Cerebellum (tissue), 4 donors: ENCODE measurements at places on chromosomes 11 and 22.

DNA sequence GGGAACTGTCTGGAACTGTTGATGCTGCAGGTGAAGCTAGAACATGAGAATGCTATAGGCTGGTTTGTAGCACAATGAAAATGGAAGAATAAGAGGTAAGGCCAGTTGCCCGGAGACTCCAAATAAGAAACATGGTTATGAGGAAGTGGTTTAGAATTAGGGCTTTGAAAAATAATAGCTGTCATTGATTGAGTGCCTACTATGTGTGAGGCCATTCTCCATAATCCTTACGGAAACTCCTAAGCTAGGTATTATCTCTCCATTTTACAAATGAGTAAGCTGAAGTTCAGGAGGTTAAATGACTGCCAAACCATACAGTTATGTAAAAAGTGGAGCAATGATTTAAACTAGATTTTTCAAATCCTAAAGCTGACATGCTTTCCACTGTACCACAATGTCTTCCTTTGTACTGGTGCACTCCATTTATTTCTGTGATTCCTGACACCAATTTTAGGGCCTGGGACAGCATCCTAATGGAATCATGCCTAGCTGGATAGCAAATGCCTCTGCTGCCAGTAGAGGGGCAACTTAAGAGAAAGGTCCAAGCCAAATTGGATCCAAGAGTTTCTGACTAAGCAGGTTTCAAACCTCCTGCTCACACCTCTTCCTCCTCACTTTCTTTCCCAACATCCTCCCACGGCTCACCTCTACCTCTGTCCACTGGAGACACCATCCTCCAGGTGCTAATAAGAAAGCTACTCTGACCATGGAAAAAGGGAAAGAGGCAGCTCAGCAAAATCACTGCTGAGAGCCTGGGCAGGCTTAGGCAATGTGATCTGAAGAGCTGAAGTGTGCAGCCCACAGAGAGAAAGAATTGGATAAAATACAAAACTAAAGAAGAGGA lies 46.9 kb upstream of the PICALM start:
- DNase-seq: no peak

DNA sequence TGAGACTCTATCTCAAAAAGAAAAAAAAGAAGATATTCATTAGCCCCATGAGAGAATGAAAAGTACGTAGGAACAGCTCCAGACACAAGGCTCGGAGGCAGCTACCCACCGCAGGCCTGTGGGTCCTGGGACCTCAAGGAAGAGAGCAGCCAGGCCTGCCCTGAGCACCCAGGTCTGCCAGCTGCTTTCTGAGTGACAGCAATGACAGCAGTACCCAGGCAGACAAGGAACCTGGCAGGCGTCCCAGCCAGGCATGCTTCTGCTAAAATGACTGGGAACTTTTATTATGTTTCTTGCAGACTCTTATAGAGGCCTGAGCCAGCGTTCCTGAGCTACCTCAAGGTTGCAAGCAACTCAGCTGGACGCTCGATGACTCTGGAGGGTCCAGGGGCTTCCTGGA lies 31.6 kb downstream of the CPT1A start:
- DNase-seq: no peak

DNA sequence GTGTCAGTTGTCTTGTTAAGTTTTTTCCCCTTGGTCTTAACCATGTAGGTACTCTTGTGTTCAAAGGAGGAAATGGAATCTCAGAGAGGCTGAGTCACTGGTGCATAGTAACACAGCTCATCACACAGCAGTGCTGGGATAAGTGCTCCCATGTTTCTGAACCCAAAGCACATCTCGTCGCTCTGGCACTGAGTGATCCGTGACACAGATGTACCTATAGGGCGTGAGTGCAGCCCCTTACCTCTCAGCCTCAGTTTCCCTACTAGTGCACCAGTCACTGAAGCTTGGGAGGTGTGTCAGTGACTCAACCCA lies 234.0 kb downstream of the ST3GAL4 start:
- DNase-seq: no peak

GRCh38 chr11:11071486-11071885 lies 213.6 kb upstream of the ZBED5 start:
- peak; percentile 21 for DNase-seq

DNA sequence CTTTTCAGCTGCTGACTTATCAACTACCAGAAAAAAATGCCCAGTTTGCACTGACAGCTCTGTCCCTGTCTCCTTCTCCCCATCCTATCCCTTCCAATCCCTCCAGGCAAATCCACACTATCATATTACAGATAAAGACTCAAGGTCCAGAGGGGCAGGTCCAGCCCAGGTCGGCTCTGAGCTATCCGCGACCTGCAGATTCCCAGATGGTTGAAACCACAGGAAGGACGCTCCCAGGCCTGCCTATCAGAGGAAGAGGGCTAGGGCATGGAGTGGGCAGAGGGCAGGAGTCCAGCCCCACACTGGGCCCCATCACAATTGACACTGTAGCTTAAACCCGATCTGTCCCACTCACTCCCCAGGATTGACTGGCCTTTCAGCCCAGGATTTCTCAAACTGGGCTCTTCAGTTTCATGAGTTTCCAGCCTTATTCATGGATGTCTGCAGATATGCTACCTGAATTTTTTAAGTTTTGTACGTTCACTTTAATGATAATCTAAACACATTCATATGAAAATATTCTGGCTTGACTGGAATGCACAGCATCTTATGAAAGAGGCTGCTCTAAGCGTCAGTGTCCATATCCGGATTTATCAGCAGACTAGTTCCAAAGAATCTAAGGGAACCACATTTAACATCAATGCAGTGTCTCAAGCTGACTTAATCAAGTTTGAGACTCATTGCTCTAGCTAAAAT lies 16.4 kb upstream of the FCHSD2 start:
- no peak for DNase-seq

DNA sequence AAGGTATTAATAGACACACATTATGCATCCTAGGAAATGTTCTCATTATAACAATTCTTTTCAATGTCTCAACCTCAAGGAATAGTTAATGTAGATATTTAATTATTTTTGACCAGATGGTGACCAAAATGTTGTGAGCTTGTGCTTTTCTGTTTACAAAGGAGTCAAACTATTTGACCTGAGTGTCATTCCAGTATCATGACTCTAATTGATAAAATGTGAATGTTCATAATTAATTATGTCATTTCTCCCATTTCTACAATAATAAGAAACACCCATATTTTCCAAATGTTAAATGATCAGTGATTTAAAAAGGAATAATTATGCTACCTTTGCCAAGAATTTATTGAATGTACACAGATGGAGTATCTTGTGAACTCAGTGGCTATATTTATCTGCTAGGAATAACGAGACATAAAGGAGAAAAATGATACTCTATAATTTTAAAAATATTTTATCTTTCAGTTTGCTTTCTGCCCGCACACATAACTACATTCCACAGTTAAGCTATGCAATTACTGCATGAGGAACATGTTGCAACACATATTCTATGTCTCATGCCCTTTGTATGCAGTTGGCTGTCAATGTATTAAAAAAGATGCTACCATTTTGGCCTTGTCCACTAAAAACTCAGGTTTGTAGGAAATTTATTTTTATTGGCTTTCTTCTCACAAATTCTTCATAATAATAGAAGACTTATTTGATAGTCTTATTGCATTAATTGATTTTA lies 376.7 kb upstream of the CCDC179 start:
- no peak for DNase-seq

DNA sequence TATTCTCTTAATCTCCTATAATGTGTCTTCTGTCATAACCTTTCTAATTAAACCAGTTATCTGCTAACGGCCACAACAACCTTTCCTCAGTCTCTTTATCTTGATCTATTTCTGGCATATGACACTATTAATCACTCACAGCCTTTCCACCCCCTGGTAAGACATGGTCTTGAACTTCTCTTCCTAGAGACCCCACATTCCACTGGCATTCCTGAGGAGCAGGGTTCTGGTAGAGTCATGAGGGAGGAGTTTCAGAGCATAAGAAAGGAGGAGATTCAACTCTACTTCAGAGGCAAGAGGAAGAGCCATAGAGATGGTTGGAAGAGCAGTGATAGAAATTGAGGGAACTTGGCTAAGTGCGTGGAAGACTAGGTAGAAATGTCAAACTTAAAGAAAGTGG lies 325.6 kb downstream of the BLID start:
- DNase-seq: no peak

GRCh38 chr11:70711095-70711910 lies 313.0 kb downstream of the CTTN start:
- DNase-seq: no peak

GRCh38 chr22:37457093-37457893 lies 28.9 kb downstream of the MFNG start:
- DNase-seq: peak; percentile 59

DNA sequence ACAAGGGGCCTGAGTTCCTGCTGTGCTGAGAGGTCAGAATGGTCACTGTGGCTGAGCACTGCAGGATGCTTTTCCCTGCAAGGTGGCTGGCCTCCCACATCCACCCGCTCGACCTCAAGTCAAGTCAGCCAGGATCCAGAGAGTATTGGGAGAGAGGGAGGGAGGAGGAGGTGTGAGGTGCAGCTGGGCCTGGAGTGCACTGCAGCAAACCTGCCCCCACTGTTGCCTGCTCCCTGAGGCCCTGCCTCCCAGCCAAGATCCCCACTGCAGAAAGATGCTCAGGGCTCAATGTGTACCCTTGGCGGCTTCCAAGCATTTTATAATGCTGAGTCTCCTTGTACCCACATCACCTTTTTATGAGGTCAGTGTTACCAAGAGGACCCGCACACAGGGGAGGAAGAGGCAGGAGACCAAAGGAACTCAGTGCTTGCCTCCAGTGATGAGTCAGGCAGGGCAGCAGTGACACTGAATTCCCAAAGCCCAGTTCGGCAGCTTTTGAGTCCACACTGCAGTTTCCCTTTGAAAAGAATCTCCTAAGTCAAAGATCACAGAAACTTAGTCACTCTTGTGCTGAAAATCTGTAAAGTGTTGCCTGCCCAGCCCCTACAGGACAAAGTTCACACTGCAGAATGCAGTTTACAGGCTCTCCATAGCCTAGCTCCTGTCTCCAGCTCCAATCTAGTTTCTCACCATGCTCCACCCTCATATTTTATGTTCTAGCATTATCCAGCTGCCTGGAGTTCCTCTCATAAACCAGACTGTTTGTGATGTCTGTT lies 3.1 kb downstream of the ENDOD1 start:
- DNase-seq: no peak

- DNase-seq: no peak
Measured at GRCh38 chr11:22928207-22928917, 68.1 kb upstream of the CCDC179 start.

DNA sequence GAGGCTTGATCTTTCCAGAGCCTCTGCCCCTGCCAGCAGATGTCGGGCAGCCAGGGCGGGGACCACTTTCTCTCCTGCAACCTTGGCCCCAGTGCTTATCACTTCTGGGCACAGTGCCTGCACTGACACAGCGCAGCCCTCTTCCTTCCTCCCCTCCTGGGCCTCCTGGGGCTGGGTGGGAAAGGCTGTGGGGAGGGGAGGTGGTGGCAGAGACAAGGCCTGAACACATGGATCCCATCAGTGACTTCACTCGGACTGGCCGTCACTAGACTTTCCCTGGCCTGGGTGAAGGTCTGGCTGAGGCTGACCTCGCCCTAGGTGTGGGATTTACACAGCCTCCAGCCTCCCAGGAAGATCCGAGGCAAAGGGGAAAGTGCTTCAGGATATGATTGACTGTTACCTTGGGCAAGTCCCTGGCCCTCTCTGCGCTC lies 68.1 kb downstream of the LRRC32 start:
- DNase-seq: no peak

DNA sequence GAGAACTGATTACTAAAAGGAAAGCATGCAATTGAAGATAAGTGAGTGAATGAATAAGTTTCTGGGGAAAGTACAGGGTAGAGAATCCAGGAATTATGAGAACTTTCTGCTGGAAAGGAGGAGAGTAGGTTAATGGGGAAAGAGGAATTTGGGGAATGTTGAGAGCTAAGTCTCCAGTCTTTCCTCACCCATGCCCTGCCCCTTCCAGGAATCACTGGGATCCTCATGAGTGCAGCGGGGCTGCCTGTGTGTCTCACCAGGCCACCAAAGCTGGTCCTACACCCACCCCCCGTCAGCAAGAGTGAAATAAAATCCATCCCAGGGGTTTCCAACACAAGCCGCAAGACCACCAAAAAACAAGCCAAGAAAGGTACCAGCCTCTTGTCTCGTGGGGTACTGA lies 17.0 kb downstream of the DTX4 start:
- no peak for DNase-seq
